ENCODE measurements at places on chromosomes 13 and 19.

DNA sequence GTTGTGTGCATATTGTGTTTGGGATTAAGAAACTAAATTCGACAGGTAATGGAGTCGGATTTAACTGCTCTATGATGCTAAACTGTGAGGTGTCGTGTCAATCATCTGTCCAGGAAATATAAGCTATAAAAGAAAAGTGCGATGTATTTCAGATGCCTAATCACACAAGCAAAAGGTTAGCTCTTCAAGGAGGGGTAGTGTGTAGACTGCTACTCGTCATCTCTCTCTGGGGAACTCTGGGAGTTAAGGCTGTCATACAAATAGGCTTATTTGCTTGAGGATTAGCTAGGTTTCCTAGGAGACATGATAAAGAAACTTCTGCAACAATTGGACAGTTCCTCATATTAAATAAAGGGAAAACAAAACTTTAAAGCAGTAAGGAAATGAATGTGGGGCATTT, 462.1 kb downstream of the OLFM4 start:
- H3K4me3 ChIP-seq = no peak overlapping the region
- H3K27me3 ChIP-seq = no peaks in the 10 kb centered on the region
- no peak overlapping the region for H3K27ac ChIP-seq
- H3K4me1 ChIP-seq = no peaks in the 10 kb centered on the region
- no peaks in the 10 kb centered on the region for H3K36me3 ChIP-seq
- no peak for DNase-seq

GRCh38 chr13:112605531-112605990, 17.6 kb upstream of the TUBGCP3 start:
- H3K4me3 ChIP-seq = peak overlapping the region; percentile 52
- H3K27me3 ChIP-seq = no peaks in the 10 kb centered on the region
- no peaks in the 10 kb centered on the region for H3K36me3 ChIP-seq
- DNase-seq = no peak
- H3K27ac ChIP-seq = no peak overlapping the region

GRCh38 chr13:23377983-23378632, 55.4 kb downstream of the SACS start:
- no peaks in the 10 kb centered on the region for H3K36me3 ChIP-seq
- H3K27ac ChIP-seq = peak overlapping the region; percentile 31
- H3K4me3 ChIP-seq = no peak overlapping the region
- no peaks in the 10 kb centered on the region for H3K27me3 ChIP-seq
- no peaks in the 10 kb centered on the region for H3K4me1 ChIP-seq

- no peak overlapping the region for H3K27ac ChIP-seq
- H3K27me3 ChIP-seq = no peaks in the 10 kb centered on the region
- no peaks in the 10 kb centered on the region for H3K4me1 ChIP-seq
- no peaks in the 10 kb centered on the region for H3K36me3 ChIP-seq
These were observed 219.4 kb downstream of the KLF5 start for GRCh38 chr13:73278186-73278585.

DNA sequence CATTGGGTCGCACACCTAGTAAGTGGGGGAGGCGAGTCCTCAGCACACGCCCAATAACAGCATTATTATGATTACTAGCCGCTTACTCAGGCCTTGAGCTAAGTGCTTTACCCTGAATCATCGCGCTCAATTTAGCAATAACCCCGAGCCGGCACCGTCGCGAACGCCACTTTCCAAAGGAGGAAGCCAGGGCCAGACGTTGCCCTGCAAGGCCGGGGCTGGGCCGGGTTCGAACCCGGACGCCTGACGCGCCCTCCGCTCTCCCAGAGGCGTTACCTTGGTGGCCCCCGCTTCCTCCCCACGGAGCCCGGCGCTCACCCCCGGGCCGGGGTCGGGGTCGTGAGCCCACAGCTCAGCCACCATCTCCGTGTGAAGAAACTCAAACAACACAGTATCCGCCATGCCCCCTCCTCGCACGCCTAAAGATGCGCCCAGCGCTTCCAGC, at the start of gene TRAPPC6A:
Gene TRAPPC6A (minus strand): TSS at position 421 of the 445 bp plus-strand sequence. CDS start 19 bp downstream, at position 402.
- peak within 1 kb of the TSS; percentile 94 for H3K27ac ChIP-seq
- peaks cover 4% of the 10 kb centered on the region for H3K36me3 ChIP-seq

DNA sequence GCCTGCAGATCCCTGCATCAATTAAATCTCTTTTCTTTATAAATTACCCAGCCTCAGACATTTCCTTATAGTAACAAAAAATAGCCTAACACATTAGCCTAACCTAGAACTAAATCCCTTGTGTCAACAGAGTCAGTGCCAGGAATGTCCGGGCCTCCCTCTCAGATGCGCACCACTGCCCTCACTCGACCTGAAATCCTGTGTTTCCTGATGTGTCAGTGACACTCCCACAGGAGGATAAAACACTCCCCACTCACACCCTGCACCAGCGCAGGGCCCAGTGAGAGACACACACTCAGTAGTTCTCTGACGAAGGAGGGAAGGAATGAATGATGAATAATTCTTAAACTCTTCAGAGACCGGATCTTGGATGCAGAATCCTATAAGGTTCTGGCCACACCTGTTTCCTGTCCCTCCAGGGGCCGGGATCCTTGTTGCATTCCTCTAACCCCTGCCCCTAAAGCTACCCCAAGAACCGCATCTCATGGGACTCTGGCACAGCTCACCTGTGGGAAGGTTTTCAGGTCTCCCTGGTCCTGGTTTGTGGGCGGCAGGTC, 3.1 kb downstream of the CEACAM3 start:
- H3K27ac ChIP-seq = peak overlapping the region; percentile 36
- H3K27me3 ChIP-seq = no peaks in the 10 kb centered on the region
- no peaks in the 10 kb centered on the region for H3K36me3 ChIP-seq

DNA sequence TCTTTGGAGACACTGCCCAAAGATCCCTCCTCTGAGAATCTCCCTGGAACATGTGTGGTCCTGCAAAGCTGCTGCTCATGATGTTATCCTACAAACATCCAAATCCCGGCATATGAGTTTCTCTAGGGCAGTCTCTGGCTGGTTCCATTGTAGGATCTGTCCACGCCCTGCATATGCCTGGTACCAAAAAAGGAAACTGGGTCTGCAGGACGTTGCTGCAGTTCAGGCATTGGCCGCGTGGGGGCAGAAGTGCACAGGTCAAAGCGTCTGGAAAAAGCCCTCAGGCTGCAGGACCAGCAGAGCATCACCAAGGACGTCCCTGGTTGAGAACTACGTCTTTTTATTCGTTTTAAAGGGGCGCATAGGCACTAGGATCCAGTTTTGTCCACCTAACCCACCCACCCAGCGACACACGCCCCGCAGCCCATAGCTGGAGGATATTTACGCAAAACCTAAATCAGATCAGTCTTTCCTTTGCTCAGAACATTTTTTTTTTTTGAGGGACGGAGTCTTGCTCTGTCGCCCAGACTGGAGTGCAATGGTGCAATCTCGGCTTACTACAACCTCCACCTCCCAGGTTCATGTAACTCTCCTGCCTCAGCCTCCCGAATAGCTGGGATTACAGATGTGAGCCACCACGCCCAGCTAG, 12.9 kb upstream of the ZNF564 start:
- no peaks in the 10 kb centered on the region for H3K4me1 ChIP-seq
- no peak overlapping the region for H3K27ac ChIP-seq
- no peak overlapping the region for H3K4me3 ChIP-seq
- H3K27me3 ChIP-seq = no peaks in the 10 kb centered on the region
- no peaks in the 10 kb centered on the region for H3K36me3 ChIP-seq

GRCh38 chr19:19050731-19051130, 13.1 kb upstream of the SLC25A42 start:
- peaks cover 69% of the 10 kb centered on the region for H3K36me3 ChIP-seq
- no peak overlapping the region for H3K27ac ChIP-seq
- DNase-seq = no peak

DNA sequence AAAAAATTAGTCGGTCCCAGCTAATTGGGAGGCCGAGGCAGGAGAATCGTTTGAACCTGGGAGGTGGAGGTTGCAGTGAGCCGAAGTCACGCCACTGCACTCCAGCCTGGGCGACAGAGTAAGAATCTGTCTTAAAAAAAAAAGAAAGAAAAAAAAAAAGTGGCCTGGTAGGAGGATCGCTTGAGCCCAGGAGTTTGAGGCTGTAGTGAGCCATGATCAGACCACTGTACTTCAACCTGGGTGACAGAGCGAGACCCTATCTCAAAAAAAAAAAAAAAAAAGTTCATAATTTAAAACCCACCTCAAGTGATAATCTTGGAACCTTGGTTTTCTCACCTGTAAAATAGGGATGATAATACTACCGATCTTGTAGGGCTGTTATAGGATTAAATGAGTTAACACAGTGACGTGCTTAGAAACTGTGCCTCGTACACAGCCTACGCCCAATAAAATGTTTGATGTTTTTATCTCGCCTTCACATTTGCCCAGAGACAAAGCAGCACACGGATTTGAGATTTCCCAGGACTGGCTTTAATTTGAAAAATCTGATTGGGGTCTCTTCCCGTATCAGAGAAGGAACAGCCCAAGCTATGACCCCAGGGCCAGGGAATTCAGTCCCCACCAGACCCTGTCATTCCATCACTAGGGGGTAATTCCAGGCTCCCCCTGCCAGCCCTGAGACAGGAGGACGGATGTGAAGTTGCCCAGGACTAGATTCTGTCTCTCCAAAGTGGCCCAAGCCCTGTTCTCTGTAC, 3.6 kb downstream of the SERTAD1 start:
- peak overlapping the region; percentile 75 for H3K4me3 ChIP-seq
- H3K36me3 ChIP-seq = peaks cover 9% of the 10 kb centered on the region
- peaks cover 54% of the 10 kb centered on the region for H3K4me1 ChIP-seq
- no peaks in the 10 kb centered on the region for H3K27me3 ChIP-seq
- H3K27ac ChIP-seq = peak overlapping the region; percentile 100

GRCh38 chr13:61275736-61276135, 139.9 kb downstream of the PCDH20 start:
- DNase-seq = no peak
- H3K4me3 ChIP-seq = no peak overlapping the region
- H3K36me3 ChIP-seq = no peaks in the 10 kb centered on the region
- no peaks in the 10 kb centered on the region for H3K27me3 ChIP-seq

DNA sequence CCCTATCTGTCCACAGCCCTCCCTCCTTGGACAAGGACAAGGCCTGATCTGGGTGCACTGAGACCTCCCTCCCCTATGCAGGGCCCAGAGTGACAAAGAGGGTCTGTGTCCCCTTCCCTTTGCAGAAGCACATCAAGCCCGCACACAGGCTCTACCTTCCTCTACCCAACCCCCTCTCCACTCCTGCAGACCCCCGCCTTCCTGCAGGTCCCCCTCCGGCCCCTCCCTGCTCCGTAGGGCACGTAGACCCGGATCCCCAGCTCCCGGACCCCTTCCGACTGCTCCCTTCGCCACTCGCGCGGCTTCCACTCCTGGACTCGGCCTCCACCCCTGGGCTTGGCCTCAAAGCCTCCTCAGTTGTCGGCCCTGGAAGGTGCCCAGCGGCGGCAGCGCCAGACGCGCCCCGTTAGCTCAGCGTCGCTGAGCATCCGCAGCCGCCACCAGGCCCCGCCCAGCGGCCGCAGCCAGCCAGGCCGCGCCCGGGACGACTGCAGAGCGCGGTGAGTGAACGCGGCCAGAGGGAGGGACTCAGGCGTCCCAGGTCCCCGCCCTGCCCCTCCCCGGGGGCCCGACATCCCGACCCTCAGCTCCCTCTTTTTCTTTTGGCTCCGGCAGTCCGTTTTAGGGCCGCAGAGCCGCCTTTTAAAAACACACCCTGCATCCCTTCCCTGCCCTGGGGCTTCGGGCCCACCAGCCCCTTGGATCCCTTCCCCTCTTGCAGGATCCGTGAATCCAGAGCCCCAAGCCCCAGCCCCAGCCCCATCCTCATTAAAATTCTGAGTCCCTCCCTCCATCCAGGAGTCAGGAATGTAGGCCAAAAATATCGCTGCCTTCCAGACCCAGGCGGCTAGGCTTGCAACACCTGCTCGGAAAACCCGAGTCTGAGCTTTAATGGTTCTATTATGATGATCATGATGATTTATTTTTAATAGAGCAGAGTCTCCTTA, 1.5 kb upstream of the MYADM start:
- no peaks in the 10 kb centered on the region for H3K36me3 ChIP-seq
- peaks cover 53% of the 10 kb centered on the region for H3K4me1 ChIP-seq
- peak overlapping the region; percentile 98 for H3K27ac ChIP-seq
- peak; percentile 96 for DNase-seq
- H3K27me3 ChIP-seq = no peaks in the 10 kb centered on the region

DNA sequence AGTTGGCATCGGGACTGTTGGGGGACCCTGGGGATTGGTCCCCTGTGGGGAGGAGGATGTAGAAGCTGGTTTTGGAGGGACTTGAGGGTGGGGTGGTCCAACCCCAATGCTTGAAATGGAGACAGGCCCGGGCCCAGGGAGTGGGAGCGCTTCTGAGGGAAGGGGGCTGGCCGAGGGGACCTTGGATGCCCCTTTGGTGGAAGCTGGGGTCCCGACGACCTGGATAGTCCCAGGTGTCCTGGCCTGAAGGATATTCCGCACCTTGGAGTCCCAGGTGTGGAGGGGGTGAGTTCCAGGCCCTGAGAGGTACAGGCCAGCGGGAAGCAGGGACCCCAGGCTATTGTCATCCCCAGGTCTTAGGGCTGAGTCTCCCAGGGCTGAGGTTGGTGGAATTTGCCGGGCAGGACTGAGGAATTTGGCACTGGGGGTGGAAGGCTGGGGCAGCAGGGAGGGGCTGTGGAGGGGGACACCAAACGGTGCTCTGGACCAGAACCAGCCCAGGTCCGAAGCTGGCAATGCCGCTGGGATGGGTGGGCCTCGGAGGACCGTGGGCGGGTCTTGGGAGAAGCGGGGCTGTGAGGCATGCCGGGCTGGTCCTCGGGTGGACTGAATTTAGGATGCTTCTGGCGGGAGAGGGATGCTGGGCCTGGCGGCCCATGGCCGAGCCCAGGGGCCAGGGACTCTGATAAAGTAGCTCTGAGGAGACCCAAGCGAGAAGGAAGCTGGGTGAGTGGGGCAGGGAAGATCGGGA, 1.8 kb downstream of the HDGFL2 start:
- no peaks in the 10 kb centered on the region for H3K27me3 ChIP-seq
- peak overlapping the region; percentile 20 for H3K4me3 ChIP-seq
- peak; percentile 83 for DNase-seq

DNA sequence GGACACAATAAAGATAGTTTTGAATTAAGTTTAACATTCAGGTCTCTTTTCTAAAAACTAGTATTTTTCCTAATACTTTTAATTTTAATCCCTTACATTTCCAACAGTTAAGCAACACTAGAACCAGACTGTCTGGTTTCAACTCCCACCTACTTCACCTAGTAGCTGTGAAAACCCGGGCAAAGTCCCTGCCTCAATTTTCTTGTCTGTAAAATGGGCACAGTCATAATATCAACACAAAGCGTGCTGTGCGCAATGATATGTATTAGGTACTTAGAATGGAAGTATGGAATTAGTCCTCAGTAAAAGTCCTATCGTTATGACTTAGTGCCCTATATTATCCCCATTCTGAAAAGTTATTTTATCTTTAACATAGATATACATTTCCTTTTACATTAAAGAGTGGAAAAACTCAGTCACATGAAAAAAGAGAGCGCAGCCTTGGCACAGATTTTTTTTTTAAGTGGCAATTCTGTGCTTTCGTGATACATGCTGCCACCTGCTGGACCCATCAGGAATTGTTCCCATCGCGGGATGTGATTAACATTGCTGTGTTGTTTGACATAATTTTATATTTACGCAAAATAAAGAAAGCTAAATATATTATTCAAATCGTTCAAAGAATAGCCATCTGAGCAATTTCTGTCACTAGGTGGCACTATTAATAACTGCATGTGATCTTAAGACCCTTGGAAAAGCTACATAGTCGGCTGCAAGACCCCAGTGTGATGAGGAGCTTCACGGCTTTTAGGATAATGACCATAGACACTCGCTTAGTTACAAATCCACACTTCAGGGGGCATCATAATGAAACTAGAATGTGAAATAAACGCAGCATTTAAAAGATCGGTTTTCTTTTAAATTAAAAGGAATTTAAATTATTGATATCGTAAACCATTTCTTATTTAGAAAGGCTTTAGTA, 59.9 kb downstream of the LIG4 start:
- no peak overlapping the region for H3K4me3 ChIP-seq
- H3K36me3 ChIP-seq = no peaks in the 10 kb centered on the region
- no peaks in the 10 kb centered on the region for H3K4me1 ChIP-seq
- DNase-seq = peak; percentile 44
- H3K27me3 ChIP-seq = no peaks in the 10 kb centered on the region

GRCh38 chr19:45406226-45407090, at the start of gene POLR1G:
Gene POLR1G (plus strand): TSS chr19:45406644. CDS start chr19:45406697, 53 bp downstream.
- H3K4me3 ChIP-seq = peak within 1 kb of the TSS; percentile 68
- DNase-seq = peak; percentile 88
- H3K27ac ChIP-seq = peak within 1 kb of the TSS; percentile 91
- H3K27me3 ChIP-seq = no peaks in the 10 kb centered on the region
